ENCODE measurements at places on chromosomes 1 and 21. TPM values are rescaled to one million over a fixed set of nuclear protein-coding genes. Genes with fewer than 3 reads are reported as not detected.

- no peaks in the 10 kb centered on the region for H3K36me3 ChIP-seq
- H3K4me3 ChIP-seq, result no peak overlapping the region
- H3K27ac ChIP-seq, result no peak overlapping the region
- DNase-seq, result no peak
- H3K4me1 ChIP-seq, result no peaks in the 10 kb centered on the region
- no peaks in the 10 kb centered on the region for H3K27me3 ChIP-seq
These were observed 345.1 kb upstream of the USP24 start for GRCh38 chr1:55560266-55560665.

The FCGR3B gene
- total RNA-seq, result not detected

DNA sequence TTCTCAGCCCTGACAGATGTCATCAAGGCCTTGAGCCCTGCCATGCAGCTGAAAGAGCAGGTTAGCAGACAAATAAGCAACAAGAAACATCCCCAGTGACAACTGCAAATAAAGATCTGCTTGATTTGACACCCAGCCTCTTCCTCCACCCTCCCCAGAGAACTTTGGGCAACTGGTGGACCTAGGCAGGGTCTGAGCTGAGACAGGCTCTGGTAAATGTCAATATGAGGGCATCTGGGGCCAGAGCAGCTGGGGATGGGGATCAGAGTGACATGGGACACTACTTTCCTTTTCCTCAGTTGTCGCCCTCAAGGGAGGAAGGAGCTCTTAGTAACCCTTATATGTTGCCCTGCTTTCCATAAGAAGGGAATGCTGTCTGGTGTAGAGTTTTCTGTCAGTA, 544.1 kb downstream of the NEGR1 start:
- no peak overlapping the region for H3K4me3 ChIP-seq
- no peak overlapping the region for H3K27ac ChIP-seq
- peaks cover under 1% of the 10 kb centered on the region for H3K27me3 ChIP-seq
- no peaks in the 10 kb centered on the region for H3K36me3 ChIP-seq

DNA sequence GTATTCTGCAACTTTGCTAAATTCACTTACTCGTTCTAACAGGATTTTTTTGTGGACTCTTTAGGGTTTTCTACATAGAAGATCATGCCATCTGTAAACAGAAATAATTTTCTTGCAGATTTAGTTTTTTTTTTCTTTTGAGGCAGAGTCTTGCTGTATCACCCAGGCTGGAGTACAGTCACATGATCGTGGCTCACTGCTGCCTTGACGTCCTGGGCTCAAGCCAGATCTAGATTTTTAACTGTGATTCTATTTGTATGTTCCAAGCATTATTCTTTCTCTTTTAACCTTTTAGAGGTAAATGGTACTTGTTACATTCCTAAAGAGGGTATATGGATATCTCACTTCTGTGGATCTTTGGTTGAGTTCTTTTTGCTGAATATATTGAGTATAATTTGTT, 18.6 kb downstream of the FABP3 start:
- peaks cover 17% of the 10 kb centered on the region for H3K36me3 ChIP-seq
- H3K4me1 ChIP-seq, result no peaks in the 10 kb centered on the region
- DNase-seq, result no peak
- no peak overlapping the region for H3K27ac ChIP-seq

DNA sequence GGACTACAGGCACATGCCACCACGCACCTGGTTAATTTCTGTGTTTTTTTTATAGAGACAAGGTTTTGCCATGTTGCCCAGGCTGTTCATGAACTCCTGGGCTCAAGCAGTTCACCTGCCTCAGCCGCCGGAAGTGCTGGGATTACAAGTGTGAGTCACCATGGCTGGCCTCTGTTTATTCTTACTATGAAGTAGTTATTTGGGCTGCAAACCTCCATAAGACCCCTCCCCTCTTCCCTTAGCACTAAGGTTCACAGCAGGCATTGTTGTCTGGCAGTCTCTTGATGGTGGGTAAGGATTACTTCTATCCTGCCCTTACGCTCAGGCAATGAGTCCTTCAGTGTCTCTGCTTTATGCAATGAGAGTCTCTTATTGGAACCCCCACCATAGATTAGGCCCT, 51.8 kb downstream of the ANGPTL1 start:
- peaks cover 19% of the 10 kb centered on the region for H3K36me3 ChIP-seq
- no peaks in the 10 kb centered on the region for H3K27me3 ChIP-seq
- H3K27ac ChIP-seq, result no peak overlapping the region
- no peak overlapping the region for H3K4me3 ChIP-seq

- no peak overlapping the region for H3K27ac ChIP-seq
- no peaks in the 10 kb centered on the region for H3K36me3 ChIP-seq
- peaks cover 8% of the 10 kb centered on the region for H3K27me3 ChIP-seq
- H3K4me3 ChIP-seq, result no peak overlapping the region
- peak; percentile 9 for DNase-seq
- peaks cover 2% of the 10 kb centered on the region for H3K4me1 ChIP-seq
These were observed 88.6 kb downstream of the NUF2 start for GRCh38 chr1:163410073-163410999.
